ENCODE measurements at places on chromosomes 4 and X. TPM values are rescaled to one million over a fixed set of nuclear protein-coding genes. Genes with fewer than 3 reads are reported as not detected.

SPARCL1 gene
- 0.80 TPM for total RNA-seq

RAB33A gene
- not detected for total RNA-seq

MCF2 gene
- 0.91 TPM for total RNA-seq

MAGEB17 gene
- not detected for total RNA-seq

DRP2 gene
- 14.9 TPM for total RNA-seq

TIGD4 gene
- 3.0 TPM for total RNA-seq
